Immature natural killer cell (primary cell): ENCODE measurements at places on chromosomes 2 and 18. TPM values are rescaled to one million over a fixed set of nuclear protein-coding genes. Genes with fewer than 3 reads are reported as not detected.

GRCh38 chr2:18836436-18836835 is 247.1 kb upstream of the NT5C1B start:
- no peak for DNase-seq

DNA sequence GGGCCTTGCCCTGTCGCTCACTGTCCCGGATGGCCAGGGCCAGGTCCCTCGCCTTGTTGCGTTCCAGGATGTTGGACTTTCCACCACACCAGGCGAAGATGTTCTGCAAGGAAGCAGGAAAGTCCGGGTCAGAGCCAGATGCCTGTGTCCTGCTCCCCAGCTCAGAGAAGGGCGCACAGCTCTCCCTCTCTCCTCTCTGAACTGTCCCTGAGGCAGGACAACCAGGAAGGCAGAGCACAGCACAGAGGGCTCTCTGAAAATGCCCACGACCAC is 11.0 kb downstream of the CAPG start:
- DNase-seq, result no peak

GRCh38 chr18:75141734-75142133 is 67.2 kb downstream of the PTGR3 start:
- no peak for DNase-seq

DNA sequence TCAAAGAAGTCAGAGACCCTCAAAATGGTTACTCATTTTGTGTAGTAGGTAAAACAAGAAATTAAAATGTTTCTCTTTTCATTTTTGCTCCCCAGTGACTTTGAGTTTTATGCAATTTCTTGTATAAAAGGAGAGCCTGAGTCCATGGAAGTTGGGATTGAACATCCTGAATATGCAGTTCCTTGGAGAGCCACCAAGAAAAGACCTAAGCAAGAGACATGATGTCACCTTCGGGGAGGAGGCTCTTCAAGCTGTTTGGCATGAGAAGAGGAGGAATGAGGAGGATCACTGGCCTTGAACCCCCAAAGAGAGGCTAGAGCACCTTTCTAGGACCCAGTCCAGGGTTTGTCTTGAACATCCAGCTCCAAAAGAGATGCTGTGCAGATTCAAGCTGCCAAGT is 83.5 kb upstream of the STPG4 start:
- no peak for DNase-seq

DLGAP1 gene
- not detected for polyA plus RNA-seq

TMX3 gene
- 22.6 TPM for polyA plus RNA-seq
